Dorsolateral prefrontal cortex (tissue), 122 donors: ENCODE measurements at places on chromosomes 6 and 20. TPM values are rescaled to one million over a fixed set of nuclear protein-coding genes. Genes with fewer than 3 reads are reported as not detected.
A peak's percentile ranks its signal among the peaks of the same experiment; 100 is the strongest.

DNA sequence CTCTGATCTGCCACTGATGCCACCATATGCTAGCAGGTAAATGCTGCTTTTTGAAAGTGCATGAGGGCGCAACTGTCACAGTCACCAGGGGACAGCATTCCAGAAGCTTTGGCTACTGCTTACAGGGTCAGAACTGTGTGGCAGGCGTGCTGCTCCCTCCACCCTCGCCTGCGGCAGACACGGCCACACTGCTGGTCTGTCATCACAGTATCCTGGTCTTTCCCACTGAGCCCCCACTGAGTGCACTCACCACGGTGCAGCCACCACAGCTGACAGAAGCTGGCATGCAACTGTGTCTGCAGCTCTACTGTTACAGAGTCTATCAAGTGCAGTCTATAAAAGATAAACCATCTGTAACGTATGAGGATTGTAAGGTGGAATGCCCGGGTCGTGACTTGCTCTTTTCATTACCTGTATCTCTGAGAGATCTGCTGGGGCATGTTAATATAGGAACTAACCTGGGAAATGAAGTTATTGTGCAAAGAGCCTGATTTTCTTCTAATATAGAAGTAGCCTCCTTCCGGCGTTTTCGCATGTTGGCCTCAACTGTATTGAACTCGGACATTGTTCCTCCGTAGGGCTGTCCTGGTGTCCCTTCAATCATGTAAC, 24.5 kb downstream of the GCLC start:
- DNase-seq = no peak

DNA sequence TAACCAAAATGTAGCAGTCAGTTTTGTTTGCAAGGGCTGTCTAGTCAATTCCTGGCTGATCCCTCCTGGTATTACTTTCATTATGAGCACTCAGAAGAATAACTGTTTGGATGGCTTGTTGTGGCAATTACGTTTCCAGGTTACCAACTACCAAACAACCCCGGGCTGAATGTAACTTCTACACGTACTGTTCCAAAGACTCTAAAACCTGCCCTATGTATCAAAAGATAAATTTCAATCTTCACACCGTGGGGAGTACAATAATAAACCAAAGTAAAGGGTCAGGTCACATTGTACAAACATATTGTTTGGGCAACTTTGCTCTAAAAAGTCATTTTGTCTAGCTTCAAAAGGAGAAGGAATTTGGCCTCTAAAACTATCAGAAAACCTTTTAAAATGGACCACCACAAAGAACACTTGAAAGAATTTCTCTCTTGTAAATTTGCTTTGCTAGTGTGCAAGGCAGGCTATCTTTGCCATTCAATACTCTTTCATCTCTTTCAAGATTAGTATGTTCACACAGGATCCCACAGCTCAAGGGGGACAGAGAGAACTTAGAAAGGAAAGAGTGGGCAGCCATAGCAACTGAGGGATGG, 27.6 kb downstream of the DCDC2 start:
- DNase-seq = no peak

DNA sequence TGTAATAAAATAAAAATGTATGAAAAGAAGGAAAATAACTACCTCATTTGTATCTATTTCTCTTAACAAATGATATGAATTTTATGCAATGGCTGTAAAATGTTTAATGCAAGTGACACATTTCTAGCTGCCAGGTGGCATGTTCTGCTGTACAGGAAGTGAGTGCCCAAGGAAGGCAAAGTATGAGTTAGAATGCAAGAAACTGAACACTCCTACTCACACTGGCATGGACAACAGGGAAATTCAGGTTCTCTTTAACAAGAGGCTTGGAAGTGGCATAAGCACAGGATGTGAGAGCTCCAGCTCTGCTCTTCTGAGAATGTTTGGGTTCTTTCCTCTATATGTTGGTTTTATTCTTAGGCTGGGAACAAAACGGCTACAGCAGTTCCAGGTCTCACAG, 20.4 kb upstream of the LAMA4 start:
- DNase-seq = peak; percentile 33

DNA sequence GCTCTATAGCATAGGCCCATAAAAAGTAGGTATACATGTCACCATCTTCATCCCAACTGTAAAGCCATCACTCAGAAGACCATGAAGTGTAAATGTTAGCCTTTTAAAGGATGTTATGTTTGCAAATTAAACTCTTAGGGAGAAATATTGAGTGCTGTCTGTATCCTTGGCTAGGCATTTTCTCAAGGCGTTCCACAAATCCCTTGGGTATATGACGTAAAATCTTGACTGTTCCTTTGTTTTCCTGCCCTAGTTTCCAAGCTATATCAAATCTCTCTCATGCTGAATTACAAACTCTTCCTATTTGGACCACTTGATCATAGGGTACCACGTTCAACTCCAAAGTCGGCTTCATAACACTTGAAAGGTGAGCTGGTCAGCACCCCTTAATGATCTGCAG, 486.2 kb downstream of the HDGFL1 start:
- no peak for DNase-seq

DNA sequence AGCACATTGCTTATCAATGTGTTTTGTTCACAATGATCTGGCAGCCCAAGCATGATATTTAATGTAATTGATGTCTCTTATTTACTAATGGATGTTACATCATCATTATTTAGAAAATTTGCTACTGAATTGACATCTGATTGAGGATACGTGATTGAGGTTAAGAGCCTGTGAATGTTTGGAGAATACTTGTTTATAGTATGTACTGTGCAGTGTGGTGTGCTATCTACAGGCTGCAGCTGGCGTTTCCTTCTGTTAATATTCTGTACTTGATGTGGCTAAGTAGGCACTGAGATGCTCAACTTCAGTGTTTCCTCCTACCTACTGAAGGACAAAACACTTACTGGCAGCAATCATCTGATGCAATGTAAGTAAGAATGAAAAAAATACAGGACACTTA, 709.6 kb upstream of the FLRT3 start:
- no peak for DNase-seq

- DNase-seq = no peak
Measured at GRCh38 chr6:157454762-157455714, 74.0 kb downstream of the ZDHHC14 start.

- DNase-seq = no peak
Measured at GRCh38 chr6:4803343-4803744, 27.1 kb downstream of the CDYL start.

- no peak for DNase-seq
Measured at GRCh38 chr6:140208286-140208685, 833.8 kb upstream of the CITED2 start.

GRCh38 chr6:72890233-72890632, 268.4 kb downstream of the KCNQ5 start:
- DNase-seq = no peak

GRCh38 chr6:143707697-143708096, 29.9 kb downstream of the PHACTR2 start:
- no peak for DNase-seq

DNA sequence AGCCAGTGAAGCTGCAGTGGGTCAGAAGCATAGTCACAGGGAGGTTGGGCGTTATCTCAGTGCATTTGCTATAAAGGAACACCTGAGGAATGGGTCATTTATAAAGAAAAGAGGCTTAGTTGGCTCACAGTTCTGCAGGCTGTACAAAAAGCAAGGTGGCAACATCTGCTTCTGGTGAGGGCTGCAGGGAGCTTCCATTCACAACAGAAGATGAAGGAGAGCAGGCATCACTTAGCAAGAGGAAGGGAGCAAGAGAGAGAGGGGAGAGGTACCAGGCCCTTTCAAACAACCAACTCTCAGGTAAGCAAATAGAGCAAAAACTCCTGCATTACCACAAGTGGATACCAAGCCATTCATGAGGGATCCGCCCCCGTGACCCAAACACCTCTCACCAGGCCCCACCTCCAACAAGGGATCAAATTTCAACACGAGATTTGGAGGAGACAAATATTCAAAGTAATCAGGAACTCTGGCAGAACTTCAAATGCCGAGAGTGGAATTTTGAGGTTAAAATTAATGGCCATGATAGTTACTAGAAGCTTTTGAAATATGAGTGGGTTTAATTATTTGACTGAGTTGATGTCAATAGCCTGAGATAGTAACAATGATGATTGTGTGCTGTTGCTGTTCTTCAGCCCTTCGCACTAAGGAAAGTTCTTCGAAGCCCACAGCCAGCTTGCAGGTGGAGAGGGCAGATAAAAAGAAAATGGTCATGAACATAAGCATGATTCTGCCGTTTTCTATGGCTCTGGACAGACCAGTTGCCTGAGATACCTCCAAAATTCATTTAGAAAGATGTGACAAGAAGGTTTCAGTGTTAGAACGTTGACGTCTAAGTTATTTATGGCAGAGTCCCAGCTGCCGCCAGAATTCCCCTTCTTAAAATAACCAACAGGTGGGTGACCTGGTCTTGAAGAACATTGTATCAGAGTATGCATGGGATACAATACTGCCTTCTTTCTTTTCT, 55.3 kb upstream of the ADTRP start:
- no peak for DNase-seq

GRCh38 chr6:37451441-37452193, 18.6 kb downstream of the CMTR1 start:
- DNase-seq = no peak

DNA sequence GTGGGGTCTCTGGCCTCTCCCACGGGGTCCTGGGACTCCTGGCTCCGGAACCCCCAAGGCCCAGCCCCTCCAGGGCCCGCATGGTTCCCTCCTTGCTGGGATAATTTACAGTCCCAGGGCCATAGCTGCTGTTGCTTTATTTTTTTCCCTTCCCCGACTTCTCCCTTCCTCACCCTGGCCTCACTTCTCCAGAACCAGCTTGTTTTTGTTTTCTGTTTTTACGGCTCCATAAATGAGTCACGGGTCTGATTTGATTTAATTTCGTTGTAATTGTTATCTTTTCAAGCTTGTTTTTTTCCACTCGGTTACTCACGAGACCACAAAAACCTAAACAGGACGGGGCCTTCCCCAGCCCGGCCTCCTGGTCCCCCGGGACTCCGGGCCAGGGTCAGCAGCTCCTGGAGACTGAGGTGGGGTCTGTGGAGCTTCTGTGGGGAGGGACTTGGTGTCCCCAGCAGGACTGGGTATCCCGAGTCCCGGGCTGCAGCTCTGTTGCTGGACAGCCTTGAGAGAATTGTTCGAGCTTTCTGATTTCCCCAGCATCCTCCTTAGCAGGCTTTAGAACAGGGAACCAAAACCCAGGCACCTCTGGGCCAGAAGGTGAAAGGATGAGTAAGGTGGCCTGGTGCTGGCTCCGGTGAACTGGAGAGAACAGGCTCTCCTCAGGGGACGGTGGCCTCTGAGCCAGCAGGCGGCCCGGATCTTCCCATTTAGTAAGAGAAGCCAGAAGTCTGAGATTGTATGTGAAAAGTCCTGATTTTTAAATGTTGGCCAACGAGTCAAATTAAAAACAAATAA, 94.9 kb downstream of the CEBPB start:
- no peak for DNase-seq

- DNase-seq = no peak
Measured at GRCh38 chr6:16466800-16467553, 228.6 kb downstream of the GMPR start.

- no peak for DNase-seq
Measured at GRCh38 chr6:24522228-24523176, 27.7 kb downstream of the ALDH5A1 start.

DNA sequence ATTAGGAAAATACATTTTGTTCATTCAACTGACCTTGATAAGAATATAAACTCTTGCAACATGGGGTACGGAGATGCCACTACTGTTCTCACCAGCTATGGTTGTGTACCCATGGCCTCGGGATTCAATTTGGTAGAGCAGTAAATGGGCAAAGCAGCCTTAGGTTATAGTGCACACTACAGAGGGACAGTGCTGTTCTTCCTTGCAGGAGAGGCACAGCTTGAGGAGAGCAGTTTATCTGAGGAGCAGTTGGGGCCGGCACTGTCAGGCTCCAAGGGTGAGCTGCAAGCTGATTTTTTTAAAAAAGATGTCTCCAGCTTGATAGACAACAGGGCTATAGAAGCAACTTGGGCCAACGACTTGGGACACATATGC, 82.4 kb downstream of the SLC35B3 start:
- no peak for DNase-seq

DNA sequence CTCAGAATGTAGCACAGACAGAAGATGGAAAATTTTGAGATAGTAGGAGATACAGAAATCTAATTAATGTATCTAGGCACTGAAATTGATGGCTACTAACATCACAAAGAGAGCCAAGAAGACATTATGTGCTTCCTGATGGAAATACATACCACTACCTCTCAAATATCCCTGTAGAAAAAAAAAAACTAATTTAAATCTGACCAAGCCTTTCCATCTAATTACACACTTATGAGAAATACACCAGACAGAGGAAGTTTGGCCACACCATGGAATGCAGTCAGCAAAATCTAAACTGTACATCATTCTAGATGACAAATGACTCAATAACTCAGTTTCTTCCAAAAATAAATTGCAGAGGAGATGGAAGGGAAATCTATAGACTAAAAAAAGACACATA, 18.9 kb downstream of the VPS52 start:
- DNase-seq = no peak

GRCh38 chr20:16947479-16947878, 199.3 kb downstream of the OTOR start:
- DNase-seq = no peak

DNA sequence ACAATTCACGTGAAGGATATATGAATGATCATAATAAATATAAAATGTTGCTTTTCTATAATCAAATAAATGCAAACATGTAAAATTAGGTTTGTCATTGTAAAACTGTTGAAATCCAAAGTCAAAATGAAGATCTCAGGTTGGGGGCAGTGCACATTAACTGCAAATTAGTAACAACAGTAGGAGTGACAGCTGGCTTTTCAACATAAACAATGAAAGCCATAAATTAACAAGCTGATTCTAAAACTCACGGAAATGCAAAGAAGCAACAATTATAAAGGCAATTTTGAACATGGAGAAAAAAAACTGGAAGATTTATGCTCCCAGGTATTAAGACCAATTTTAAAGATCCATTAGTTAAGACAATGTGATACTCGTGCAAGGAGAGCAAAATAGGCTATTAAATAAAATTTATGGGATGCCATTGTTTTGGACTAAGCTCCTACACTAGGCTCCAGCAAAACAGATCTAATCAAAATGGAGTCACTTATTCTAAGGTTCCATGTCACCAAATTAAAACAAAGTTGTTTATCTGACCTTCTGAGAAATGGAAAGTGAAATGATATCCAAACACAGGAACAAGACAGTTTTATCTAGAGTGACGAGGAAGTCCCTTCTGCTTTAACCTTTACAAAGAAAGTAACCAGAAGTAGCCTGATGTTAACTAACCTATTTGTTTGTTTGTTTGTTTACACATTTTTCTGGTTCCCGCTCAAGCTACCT, 770.8 kb downstream of the EPHA7 start:
- no peak for DNase-seq

- no peak for DNase-seq
Measured at GRCh38 chr6:10613723-10614122, 80.7 kb downstream of the C6orf52 start.

GRCh38 chr20:33993576-33994221, at the start of gene RALY:
Gene RALY (plus strand): TSS chr20:33993911. CDS start chr20:34072075, 78,164 bp downstream.
- DNase-seq = no peak

GRCh38 chr20:39458452-39458851, 496.3 kb downstream of the DHX35 start:
- DNase-seq = no peak

The OR12D1 gene
- not detected for total RNA-seq

The TAGAP gene
- 1.4 TPM for total RNA-seq

The MPC1 gene
- 78.3 TPM for total RNA-seq

The ADGRG6 gene
- total RNA-seq = 3.1 TPM

The CAGE1 gene
- total RNA-seq = not detected

The MAN1A1 gene
- 12.7 TPM for total RNA-seq

The HMGCLL1 gene
- total RNA-seq = 32.6 TPM

The FAM83D gene
- total RNA-seq = 2.5 TPM

The PRPH2 gene
- 2.5 TPM for total RNA-seq
